ENCODE measurements at places on chromosomes 2 and 18.

DNA sequence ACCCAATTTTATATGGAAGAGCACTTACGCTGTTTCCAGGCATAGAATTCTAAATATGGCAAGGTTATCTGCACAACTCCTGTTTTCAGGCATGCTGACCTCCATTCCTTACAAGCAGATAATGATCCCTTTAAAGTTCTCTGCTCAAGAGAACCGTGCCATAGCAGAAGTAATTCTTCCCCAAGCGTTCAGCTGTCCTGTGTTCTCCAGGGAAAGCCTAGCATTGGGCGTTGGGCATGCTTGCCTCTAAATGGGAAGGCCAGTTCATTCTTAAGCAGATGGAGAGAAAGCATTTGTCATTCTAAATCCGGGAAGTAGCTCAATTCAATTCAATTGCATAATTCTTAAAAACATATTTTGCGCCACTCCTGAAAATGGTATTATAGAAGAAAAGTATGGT is 55.7 kb upstream of the EML4 start:
- no peak for DNase-seq

GRCh38 chr2:28134857-28135256 is 244.3 kb downstream of the BABAM2 start:
- no peak for DNase-seq

DNA sequence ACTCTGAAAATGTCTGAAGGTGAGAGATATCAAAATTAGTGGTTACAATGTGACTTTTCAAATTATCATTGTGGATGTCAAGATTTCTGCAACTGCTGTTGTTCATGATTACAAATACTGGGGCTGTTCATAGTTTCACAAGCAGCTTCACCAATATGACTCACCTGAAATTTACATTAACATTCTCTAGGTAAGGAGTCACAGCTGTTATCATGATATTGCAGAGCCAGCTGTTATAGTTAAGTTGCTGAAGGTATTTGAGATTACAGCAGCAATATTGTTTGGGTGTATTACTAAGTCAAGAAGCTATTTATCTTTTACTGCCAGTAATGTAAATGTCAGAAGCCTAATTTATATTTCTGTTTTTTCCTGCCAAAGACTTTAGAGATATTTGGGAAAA is 140.0 kb downstream of the MC4R start:
- DNase-seq = peak; percentile 66

DNA sequence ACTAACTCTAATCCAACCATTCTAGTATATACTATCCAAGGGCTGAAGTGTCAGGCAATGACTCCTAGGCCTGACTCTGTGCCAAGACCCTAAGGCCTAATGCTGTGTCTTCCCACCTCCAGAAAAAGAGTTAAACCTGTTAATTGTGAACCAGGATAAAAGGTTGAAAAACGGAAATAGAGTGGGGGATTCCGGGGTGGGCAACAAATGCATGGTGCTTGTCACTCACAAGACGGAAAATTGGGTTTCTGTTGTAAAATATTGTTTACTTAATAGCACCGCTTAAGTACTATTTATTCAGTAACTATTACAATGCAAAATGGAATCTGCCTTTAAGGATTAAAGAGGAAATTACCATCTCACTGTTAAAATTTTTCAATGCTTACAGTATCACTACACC is 3.2 kb downstream of the STK17B start:
- DNase-seq = no peak

DNA sequence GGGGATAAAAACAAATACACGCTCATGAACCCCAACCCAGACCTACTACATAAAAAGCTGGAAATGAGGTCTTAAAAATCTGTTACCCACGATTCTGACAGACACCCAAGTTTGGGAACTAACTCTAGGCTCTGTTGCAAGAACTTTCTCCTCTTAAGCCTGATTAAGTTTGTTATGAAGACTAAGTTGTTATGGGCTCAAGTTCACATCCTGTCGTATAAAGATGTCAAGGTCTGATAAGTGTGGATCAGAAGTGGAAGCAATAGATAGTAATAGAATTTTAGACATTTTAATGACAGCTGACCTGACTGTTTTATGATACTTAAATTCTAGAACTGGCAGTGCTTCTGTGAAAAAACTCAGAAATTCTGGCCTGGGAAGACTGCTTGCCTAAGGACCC is 43.2 kb downstream of the LPIN2 start:
- DNase-seq = no peak

- peak; percentile 86 for DNase-seq
Observed at GRCh38 chr2:63189026-63189425, 138.4 kb downstream of the OTX1 start.

GRCh38 chr2:161901460-161901859 is 172.6 kb downstream of the DPP4 start:
- DNase-seq = peak; percentile 20

- no peak for DNase-seq
Observed at GRCh38 chr2:190864375-190864774, 16.2 kb upstream of the GLS start.

GRCh38 chr18:7743256-7743655 is 176.1 kb downstream of the PTPRM start:
- DNase-seq = no peak

DNA sequence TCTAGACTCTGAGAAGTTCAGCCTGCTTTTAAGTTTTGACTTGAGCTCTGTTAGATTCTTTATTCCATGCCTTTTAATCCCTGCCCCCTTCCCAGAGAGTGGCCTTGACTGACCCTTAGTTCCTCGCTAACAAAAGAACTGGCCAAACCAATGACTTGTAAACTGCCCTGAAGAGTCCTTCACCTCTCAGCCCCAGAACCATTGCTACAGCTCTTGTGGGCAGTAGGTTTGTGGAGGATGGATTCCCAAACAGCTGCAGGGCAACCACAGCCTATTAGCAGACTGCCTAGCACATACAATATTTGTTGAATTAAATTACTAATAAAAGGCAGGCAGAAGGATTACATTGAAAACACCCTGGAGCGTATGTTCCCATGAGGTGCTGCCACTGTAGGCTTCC is 163.9 kb downstream of the MAIP1 start:
- DNase-seq = no peak

DNA sequence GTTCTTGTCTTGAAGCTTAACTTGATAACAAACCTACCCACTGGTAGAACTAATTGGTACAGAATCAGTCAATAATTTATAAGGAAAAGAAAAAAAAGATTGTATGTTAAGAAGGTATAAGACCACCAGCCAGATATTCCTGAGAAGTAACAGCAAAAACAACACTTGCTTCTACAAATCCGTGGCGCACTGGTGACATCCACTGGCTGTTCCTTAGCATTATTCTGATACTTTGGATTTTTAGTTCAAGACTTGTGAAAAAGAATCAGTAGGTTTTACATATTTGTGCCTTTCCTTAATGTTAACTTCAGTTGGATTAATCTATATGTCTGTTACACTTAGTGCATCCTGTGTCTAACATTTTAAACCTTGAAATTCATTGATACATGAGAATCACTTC is 141.8 kb downstream of the GRB14 start:
- peak; percentile 72 for DNase-seq

- DNase-seq = no peak
Observed at GRCh38 chr2:12960671-12961070, 243.9 kb downstream of the TRIB2 start.

- DNase-seq = no peak
Observed at GRCh38 chr2:232103140-232103737, 141.7 kb downstream of the DIS3L2 start.

DNA sequence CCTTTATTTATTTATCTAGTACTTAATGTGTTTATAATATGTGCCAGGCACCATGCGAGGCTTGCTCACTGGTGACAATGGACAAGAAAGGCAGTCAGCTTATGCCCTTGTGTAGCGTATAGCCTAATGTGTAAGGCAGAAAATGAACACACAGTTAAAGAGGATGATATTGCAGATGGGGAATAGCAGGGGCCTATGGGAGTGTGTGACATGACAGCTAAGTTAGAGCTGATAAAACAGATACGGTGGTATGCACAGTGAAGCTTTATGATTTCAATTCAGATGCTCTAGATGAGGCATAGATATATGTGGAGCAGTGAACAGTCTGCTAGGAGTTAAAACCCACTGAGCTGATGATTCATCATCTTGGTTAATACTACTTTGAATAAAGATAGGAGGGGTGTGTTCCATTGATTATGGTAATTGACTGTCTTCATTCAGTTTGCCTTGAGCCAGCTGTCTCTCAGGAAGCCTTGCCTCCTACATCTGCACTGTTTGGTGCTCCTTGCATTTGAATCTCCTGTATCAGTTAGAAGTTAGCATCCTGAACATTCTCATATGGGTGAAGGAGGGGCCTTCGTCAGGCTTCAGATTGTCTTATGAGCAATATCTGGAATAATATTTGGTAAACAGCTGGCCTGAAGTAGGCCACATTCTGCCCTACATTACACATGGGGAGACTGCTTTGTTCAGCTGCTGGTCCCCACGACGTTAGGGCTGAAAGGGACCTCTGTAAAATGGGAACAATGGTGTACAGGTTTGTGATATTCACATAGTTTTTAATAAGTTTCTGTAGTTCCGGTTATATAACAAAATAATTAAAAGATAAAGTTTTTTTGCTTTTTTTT is 13.2 kb downstream of the MAP4K4 start:
- peak; percentile 68 for DNase-seq

- DNase-seq = peak; percentile 55
Observed at GRCh38 chr18:80253871-80254492, 6.7 kb upstream of the PARD6G start.

DNA sequence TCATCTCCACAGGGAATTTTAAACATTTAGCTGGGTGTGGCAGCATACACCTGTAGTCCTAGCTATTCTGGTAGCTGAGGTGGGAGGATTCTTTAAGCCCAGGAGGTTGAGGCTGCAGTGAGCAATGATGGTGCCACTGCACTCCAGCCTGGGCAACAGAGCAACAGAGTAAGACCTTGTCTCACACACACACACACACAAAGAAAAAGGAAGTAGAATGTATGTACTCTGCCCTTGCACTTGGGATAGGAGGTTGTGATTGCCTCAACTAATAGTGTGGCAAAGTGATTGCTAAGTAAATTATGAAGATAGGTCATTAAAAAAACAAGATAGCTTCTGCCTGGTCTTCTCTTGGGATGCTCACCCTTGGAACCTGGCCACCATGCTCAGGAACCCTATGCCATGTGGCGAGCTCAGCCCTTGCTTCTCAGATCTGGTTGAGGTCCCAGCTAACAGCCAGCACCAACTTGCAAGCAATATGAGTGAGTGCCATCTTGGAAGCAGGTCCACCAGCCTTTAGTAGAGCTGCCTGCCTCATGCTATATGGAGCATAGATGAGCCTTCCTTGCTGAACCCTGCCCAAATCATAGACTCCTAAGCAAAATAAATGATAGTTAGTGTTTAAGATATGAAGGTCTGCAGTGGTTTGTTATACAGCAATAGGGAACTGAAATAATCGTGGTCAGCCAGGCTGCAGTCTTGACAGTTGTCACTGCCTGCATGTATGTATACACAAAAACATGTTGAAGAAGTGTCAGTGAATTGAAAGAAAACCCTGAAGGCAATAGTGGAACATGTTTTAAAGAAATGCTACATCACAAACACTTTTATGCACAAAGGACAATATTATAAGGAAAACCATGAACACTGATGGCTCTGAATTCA is 30.1 kb upstream of the PNO1 start:
- DNase-seq = no peak

DNA sequence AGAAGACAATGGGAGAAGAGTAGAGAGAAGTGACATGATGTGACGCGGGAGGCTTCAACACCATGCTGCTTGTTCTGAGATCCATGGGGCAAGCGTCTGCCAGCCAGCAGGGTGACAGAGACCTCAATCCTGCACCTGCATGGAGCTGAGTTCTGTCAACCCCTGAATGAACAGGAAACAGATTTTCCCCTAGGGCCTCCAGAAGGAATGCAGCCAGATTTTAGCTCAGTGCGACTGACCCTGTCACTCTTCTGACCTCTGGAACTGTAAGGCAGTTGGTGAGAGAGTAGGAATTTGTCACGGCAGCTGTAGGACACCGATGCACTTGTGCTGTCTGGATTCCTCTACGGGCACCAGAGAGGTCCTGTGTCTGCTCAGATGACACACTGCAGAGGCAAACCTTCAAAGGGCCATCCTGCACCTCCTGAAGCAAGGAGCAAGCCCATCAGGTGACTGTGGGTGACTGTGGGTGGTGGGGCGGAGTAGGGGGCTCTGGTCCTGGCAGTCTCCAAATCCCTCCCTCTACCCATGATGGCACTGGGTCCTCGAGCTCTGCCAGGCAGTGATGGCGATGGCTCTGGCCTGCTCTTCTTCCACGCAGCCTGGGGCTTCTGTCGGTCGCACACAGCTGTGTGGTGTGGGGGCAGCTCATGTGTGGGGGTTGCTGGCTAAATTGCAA is 194.3 kb upstream of the TWIST2 start:
- no peak for DNase-seq

DNA sequence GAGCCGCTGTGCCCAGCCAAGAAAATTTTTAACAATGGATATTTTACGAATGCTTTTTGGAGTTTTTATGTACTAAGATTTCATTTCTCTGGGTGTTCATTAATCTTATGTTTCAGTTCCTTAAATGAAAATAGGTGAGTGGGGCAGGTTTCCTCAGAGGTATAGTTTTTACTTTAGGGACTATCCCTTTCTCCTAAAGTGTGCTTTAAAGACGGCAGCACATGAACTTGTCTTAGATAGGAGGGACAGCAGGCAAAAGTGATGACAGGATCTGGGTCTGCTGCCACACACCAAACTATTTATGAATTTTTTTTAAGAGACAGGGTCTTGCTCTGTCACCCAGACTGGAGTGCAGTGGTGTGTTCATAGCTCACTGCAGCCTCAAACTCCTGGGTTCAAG is 8.0 kb upstream of the REL start:
- DNase-seq = no peak

DNA sequence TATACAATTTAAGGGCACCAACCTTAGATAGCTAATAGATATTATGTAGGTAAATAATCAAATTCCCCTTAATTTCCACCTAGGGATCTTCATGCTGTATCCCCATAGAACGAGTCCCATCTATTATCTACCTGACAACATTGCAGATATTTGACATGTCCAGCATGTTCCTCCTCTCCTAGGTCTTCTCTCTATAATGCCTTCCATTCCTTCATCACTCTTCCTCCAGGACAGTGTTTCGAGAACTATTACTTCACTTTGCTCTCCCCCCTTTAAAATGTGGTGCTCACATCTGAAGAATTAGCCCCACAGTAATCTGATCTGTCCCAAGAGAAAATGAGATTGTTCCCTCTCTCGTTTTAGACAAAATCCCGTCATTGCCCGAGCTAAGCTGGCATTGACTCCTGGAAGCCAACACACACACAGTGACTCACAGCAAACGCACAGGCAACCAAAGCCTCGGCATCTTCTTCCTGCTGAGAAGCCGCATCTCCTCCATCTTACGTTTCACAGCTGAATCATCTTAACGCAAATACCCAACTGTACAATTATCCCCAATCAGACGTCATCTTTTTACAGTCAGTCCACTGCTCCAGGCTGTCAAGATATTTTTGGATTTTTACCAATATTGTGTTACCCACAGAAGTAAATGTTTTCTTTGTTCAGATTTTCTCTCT is 162.9 kb upstream of the AGAP1 start:
- DNase-seq = peak; percentile 44

- no peak for DNase-seq
Observed at GRCh38 chr2:37427241-37427640, 82.8 kb downstream of the QPCT start.

DNA sequence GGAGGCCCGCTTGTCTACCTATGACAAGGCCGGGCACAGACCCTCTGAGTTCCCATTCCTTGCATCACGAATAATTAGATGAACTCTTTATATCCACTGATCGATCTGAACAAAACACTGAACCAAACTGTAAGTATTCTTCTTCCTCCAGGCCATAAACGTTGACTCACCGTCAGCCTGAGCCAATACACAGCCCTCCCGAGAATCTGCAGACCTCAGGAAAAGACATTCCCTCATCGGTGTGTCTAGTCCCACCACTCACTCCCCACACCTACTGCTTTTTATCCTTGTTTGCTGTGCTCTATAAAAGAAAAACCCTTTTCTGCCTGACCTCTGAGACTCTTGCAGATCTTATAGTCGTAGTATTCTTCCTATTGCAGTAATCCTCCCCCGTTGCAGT is 41.0 kb downstream of the TMEM87B start:
- DNase-seq = no peak

Measured in DMS53 (cell line).